Stimulated activated CD4-positive, alpha-beta T cell treated with anti-CD3 and anti-CD28 coated beads, TNF-alpha, amount 100 ng/mL, for 1 hour (primary cell): ENCODE measurements at places on chromosomes 5 and 9.

DNA sequence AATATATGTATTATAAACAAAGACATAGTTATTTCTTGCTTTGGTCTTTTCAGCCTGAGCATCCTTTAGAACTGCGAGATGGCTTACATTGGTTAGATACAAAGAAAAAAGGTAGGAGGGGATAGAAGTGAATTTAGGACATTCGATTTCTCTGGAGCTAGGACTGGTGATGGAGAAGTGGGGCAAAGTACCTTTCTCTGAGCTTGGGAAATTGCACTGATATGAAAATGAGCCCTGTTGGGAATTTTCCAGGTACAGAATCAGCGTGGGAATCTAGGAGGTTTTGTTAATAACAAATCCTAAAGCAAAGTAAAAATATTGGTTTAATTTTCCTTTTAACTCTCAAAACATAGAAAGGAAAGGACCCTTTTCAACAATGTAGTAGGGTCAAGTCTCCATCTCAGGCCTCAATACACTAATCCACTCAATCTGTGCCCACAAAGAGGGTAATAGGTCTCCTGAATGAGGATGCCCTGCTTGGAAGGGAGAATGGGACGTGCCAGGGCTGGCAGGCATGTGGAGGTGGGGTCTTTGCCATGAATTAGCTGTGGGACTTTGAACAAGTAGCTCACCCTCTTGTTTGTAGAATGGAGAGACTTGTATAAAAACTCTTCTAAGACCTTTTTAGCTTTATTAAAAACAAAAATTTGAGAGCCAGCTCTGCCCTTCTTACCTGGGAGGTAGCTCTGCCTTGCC lies 17.7 kb downstream of the SNX18 start:
- DNase-seq = no peak

DNA sequence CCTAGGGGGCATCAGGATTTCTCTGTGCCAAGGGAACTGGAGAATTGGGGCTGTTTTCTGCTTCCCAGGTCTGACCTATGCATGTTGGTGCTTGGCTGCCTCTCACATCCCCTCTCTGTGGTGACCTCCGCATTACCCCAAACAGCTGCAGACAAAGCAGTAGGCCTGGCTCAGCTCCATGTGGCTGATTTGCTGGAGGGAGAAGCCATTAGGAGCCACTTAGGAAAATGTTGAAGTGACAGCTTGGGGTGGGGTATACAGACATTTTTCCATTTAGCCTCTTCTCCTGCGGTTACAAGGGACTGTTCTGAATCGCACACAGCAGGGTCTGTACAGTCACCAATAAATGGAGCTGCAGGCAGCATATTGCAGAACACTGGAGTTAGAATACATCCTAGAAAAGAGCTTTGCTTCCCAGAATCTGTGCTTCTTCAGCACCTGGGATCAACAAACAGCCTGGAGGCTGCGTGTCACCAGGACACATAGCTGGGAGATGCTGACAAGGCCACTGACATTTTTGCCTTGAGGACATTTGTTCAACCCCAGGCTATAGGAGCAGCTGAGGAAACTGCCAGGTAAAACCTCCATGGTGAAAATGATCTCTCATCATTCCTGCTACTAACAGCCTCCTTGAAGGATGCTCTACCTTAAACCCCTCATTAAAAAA lies 335.3 kb downstream of the DIRAS2 start:
- DNase-seq = no peak

DNA sequence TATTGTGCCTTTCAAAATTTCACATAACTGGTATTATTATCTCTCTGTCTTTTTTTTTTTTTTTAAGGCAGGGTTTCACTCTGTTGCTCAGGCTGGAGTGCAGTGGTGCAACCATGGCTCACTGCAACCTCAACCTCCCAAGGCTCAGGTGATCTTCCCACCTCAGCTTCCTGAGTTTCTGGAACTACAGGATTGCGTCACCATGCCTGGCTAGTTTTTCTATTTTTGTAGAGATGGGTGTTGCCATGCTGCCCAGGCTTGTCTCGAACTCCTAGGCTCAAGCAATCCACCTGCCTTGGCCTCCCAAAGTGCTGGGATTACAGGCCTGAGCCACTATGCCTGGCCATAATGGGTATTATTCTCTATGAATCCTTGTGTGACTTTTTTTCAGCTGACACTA lies 402.3 kb upstream of the SMARCA2 start:
- DNase-seq = no peak

DNA sequence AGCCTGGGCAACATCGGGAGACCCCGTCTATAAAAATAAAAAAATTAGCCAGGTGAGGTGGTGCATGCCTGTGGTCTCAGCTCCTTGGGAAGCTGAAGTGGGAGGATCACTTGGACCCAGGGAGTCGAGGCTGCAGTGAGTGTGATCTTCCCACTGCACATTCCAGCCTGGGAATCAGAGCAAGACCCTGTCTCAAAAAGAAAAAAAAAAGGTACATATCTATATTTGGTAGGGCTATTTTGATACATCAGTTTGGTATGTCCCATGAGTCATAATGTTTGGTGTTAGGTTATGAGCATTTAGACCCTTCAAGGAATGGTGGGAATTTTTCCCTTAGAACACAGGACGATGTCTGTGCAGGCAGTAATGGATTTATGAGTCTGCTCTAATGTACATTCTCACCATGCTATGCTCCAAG lies 55.3 kb upstream of the POU4F3 start:
- no peak for DNase-seq

- no peak for DNase-seq
These were observed 4.1 kb upstream of the CDC20B start for GRCh38 chr5:55177078-55177477.

DNA sequence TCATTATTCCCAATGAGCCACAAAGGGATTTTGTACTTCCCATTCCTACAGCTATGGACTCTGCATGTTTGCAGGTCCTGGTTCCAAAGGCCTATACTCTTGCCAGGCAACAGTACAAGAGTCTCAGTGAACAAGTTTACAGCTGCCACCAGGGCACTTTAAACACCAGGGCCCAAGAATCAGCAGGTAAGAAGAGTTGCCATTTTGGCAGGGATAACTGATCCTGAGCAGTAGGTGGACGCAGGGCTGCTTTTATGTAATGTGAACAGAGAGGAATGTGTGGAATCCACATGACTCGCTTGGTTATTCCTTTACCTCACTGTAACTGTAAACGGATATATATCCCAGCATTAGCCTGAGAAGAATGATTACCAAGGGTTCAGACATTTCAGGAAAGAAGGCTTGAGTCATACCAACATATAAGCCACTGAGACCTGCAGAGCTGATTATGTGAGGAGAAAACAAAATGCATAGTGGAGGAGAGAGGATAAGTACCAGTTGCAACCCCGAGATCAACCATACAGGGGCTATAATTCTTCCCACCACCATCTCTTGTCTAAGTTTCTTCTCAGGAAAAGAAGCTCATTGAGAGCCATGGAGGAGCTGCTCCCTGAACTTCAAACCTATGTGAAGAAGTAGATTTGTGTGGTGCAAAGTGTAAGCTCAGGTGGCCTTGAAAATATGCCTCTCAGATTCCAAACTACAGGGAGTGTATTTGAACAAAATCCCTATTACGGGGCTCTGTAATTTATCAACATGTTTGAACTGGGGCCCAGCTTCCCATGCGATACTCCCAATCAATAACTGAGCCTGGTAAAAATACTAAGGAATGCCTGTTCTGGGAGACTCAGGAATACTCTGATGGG lies 24.6 kb downstream of the RAPGEF6 start:
- no peak for DNase-seq

DNA sequence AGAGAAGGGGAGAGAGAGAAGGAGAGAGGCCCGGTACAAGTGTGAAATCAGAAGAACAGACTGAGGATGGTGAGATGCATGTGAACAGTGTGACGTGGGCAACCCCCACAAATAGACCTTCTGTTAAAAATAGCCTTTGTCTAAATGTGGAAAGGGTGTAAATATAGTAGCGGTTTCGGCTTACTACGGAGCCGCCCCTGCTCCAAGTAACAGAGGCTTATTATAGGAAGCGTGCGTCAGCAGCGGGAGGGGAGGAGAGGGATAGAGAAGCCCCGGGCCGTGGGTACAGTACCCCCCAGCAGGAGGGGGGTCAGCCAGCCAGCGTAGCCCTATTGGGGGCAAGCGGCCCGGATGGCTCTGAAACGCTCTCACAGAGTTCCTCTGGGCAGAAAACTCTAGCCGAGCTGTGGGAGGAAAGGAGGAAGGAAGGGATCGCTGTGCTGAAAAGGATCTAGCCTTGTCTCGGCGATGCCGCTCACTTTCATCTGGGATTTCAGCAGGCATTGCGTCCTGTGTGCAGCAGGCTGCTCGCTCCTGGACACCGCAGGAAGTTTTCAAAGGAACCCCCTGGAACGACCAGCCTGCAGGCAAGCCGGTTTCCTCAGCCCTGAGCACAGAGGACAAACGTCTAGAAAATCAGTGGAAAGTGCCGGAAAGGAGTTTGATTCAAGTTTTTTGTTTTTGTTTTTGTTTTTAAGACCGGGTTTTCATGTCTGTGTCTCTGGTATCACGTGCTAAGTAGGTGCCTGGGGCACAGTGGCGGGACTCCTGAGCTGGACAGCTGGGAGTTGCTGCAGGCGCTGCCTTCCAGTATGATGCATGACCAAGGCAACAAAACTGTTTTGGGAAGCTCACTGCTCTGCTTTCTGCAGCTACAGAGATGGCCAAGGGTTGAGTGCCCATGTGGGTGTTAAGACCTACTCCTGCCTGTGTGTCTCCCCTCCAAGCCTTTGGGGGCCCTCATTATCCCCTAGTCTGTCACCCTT lies 146.6 kb downstream of the SEC61B start:
- no peak for DNase-seq

GRCh38 chr5:120683580-120683979 lies 219.5 kb downstream of the PRR16 start:
- no peak for DNase-seq

DNA sequence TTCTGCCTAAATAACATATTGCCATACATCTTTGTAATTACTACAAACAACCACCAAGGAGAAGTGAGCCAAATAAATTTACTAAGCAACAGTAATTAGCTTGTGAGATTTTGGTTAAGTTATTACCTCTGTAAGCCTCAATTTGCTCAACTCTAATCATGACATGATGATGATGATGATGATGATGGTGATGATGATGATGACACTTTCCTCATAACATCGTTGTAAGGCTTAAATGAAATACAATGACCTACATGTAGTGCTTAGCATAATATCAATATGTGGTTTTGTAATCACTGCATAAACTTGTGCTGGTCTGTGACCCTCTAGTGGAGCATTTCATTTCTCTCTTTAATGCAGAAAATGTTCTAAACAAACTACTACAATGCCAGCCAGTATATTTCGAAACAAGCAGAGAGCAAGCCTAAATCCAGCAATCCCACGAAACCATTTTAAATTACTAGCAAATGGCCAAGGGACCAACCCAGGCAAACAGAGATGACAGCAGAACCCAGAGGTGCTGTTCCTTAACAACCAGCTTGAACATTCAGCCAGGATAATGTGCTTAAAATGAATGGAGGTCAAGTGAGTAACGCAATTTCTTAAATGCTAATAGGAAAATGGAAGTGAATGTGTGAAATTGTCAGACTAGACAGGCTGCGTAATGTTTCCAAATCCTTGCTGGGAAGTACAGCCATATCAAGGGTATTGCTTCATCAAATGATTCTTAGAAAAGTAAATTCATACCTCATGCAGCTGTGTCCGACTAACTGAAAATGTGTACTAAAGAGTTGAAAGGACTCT lies 281.9 kb upstream of the PUM3 start:
- DNase-seq = no peak

- DNase-seq = no peak
These were observed 99.5 kb downstream of the GCNT1 start for GRCh38 chr9:76558465-76558864.

GRCh38 chr9:106726070-106726815 lies 136.7 kb upstream of the ZNF462 start:
- no peak for DNase-seq

DNA sequence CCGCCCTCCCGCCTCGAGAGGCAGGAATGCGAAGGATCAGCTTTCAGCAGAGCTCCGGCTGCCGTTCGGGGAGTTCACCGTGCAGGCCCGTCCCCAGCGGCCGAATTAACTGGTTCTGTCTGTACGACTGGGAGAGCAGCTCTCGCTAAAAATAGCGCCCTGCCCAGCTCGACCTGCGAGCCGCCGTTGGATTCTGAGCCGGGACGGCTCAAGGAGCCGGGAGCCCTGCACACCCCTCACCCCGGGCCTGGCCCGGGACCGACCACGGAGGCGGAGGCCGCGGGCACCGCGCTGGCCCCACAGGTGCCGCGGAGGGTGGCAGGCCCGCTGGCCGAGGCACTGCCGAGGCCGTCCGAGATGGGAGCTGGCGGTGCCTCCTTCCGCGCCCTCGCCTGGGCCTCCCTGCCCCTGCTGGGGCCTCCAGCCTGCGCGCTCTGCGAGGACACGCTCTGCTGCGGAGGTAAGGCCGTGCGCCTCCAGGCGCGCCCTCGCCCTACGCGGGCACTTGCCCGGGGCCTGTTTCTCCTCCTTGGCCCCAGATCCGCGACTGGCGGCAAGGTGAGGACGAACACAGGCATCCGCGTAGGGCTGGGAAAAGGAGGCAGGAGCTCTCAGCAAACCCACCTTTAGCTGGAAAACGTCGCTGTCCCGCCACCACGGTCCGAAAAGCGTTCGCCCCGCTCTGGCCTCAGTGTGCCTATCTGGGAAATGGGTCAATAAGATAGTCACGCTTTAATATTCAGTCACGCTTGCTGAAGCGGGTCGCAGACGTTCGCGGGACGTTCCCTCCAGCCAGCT lies 53.1 kb upstream of the DAB2IP start:
- DNase-seq = no peak

GRCh38 chr5:177195307-177195952 lies 61.9 kb downstream of the NSD1 start:
- DNase-seq = no peak

GRCh38 chr5:170693701-170694100 lies 89.8 kb upstream of the GABRP start:
- no peak for DNase-seq

DNA sequence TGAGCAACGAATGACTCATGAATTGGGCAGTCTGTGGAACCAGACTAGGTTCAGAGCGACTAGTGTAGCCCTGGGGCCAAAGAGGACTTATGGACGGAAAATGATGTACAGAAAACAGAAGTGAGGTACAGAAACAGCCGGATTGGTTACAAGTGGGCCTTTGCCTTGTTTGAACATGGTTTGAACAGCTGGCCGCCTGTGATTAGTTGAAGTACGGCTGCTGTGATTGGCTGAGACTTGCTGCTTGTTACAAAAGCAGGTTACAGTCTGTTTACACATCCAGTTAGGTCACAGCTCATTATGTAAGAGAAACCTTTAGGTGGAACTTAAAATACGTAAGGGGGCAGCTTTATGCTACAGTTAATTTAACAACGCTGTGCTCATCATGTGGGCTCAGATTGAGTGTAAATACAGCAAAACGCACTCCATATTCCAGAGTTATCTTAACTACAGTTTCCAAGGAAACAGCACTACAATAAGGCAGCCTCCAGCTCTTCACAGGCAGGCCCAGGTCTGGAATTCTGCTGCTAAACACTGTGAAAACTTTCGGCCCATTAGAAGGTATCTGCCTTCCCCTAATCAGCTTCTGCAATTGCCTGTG lies 6.5 kb downstream of the AMACR start:
- no peak for DNase-seq

- DNase-seq = no peak
These were observed 6.8 kb downstream of the OBP2A start for GRCh38 chr9:135552698-135553171.
